Keratinocyte (primary cell): ENCODE measurements at places on chromosomes 12 and 14. TPM values are rescaled to one million over a fixed set of nuclear protein-coding genes. Genes with fewer than 3 reads are reported as not detected.

DNA sequence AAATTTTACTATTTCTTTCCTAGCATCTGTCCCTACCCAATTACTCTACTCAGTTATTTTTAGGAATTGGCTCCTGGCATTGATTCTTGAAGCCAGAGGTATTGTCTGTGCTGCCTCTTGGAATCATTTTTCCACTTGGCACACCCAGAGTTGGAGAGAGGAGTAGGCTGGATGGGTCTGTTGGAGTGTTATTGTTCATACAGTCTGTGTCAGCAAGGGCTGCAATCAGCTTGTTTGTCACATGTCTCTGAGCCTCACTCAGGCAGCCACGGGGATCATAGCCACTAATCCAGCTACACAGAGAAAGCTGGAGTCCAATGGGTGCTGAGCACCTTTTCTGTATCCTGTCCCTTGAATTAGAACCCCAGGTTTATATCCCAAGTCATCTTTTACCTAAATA lies 176.0 kb upstream of the DYRK2 start:
- no peak for DNase-seq

DNA sequence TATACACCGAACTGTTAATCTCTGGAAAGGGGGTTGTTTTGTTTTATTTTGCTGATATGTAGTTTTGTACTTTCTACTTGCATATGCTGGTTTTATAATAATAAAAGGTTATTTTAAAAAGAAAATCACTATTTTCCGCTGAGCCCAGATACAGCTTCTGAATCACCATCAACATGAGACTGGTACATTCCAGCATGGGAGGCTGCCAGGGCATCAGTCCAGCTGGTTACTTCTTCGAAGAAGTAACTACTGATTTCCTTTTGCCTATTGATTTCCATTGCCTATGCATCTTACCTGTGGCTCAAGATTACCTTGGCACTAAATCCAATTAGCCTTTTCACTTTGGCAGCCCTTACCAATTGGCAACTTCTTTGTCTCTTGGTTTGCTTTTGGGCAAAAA lies 11.7 kb upstream of the OSBPL8 start:
- DNase-seq, result no peak

- DNase-seq, result no peak
These were observed 173.9 kb downstream of the TSPAN9 start for GRCh38 chr12:3251067-3251466.

DNA sequence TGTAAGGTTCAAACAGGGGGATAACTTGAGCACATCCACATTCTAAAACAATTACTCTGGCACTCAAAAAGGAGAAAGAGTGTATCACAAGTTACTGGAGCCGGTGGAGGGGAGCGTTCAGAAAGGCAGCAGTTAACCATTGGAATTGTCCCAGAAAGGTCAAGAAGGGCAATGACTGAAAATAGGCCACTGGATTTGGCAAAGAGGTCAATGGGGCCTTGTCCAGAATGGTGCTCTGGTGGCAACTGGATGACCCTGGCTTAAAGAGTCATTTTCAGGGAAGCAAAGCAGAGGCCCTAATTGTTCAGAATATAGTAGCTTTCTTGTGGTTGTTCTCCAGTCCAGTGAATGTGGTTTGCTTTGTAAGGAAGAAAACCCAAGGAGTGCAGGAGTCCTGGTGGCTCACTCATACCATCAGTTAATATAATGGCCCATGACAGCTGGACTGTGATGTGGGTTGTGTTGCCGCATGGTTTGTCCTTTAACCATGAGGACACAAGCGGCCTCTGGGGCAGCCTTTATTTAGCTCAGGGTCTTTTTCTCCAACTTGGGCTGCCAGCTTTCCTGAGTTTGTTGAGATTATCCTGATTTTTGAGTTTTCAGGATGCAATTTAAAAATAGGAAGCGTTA lies 142.8 kb upstream of the PELI2 start:
- no peak for DNase-seq

DNA sequence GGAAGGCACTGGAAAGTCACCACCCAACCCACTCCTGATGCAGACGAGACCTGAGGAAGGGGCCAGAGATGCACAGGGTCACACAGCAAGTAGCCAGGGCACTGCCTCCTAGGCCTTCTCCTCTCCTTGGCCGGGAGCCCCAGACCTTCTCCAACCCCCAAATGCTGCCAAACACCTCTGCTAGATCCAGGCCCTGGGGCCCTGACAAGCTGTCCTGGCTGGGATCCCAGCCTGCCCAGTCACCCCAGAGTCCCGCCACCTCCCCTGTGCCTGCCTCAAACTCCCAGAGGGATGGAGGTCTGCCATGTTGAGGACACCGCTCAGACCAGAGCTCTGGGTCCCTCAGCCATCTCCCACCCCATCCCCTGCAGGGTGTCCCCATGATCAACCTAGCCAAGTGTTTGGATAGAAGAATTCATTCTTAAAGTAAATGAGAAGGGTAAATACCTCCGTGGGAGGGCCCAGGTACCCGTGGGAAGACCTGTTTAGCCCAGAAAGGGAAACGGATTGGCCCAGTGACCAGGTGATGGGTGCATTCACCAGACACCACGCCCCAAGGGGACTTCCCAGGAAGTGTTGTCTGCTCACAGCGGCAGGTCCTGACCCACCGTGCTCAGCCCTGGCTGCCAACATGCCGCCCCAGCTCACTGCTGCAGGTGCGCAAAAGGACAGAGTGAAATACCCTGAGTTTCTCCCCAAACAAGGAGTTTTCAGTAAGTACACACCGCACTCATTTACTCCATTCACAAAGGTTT lies 4.6 kb upstream of the DIO3 start:
- DNase-seq, result no peak

GRCh38 chr14:21917699-21918436 lies 244.2 kb upstream of the OR4E1 start:
- no peak for DNase-seq

DNA sequence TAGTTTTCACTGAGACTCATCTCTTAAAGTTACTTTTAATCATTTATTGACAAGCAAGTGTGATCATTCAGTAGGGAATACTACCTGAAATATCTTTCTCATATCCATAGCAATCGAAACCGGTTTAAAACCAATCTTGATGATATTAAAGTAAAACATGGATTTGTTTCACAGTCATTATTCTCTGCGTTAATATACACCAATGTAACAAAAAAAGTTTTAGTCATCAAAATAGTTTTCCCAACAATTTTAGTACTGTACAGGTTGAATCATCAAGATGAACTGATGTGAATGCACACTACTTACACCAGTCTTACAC lies 137.0 kb upstream of the KRAS start:
- no peak for DNase-seq

DNA sequence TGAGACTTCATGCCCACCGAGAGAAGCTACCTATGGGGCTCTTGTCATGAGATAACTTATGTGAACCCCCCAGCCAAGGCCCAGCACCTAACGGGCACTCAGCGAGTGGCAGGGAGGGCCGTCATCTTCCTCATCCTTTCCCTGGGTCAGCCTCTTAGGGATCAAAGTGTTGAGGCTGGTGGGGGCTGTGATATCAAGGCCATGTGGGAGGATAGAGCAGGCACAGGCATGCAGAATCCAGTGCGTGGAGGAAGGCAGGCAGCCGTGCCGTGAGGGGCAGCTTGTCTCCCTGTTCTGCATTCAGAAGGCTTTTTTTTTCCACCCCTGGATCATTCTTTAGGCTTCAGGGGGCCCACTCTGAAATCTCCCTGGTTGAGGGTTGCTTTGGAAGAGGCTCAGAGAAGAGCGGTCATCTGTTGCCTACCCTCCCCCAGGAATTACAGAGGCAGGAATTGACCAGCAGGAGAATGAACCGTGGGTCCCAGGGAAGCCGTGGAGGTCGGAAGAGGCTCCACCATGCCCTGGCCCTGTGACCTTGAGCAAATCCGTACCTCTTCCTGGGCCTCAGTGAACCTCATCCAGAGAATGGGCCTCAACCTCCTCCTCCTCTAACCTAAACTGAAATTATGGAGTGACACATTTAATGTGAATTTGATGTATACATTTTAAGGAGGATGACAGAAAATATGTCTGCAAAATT lies 62.8 kb downstream of the BEGAIN start:
- no peak for DNase-seq

GRCh38 chr14:21985081-21985480 lies 311.5 kb upstream of the OR4E1 start:
- DNase-seq, result no peak

GRCh38 chr14:73143003-73143402 lies 6.7 kb downstream of the PSEN1 start:
- DNase-seq, result no peak

DNA sequence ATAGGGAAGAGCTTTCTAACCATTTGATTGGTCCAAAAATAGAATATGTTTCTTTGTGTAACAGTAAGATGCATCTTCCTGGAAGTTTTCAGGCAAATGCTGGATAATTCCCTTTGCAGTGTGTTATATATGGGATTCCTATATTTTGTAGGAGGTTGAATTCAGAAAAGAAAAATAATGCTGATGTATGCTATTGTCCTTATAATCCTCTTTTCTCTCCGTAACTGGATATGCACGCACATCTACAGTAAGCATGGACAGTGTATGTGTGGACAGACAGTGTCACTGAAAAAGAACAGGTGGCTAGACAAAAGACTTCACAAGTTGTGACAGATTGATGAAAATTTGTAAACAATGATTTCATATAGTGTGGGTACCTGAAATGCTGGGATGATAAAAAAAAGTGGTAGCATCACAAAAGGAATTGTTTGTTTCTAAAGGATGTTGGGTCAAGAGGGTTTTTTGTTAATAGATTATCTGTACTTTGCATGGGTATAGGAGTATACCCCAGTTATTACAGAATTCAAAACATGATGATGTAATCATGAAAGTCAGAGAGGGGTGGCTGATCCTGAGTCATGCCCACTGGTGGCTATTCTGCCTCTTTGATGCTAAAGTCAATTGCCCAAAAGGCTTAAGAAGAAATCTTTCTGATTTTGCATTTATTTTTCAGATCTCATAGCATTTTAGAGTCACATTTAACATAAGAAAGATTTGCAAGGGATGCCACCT lies 160.7 kb upstream of the TMTC1 start:
- DNase-seq, result no peak

DNA sequence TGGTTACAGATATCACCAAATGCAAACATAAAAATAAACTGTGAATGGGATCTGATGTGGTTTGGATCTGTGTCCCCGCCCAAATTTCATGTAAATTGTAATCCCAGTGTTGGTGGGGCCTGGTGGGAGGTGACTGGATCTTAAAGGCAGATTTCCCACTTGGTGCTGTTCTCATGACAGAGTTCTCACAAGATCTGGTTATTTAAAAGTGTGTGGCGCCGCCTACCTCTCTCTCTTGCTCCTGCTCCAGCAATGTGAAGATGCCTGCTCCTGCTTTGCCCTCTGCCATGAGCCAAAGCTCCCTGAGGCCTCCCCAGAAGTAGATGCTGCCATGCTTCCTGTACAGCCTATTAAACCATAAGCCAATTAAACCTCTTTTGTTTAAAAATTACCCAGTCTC lies 47.8 kb downstream of the SLC25A21 start:
- no peak for DNase-seq

DNA sequence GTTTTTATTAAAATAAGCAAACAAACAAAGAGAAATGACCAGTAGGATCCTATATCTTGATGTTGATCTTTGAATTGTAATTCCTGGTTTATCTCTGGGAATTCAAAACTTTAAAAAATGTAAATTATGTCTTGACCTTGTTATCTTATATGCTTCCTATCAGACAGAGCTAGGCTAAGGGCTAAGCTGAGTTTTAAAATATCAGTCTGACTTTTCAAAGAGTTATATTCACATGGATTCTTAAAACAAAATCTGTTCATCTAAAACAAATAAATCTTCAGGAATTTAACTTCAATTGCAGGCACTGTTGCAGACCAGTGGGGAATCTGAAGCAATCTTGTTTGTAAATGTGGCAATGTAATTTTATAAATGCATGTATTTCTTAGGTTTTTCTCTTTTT lies 1144.1 kb downstream of the LRFN5 start:
- DNase-seq, result no peak

DNA sequence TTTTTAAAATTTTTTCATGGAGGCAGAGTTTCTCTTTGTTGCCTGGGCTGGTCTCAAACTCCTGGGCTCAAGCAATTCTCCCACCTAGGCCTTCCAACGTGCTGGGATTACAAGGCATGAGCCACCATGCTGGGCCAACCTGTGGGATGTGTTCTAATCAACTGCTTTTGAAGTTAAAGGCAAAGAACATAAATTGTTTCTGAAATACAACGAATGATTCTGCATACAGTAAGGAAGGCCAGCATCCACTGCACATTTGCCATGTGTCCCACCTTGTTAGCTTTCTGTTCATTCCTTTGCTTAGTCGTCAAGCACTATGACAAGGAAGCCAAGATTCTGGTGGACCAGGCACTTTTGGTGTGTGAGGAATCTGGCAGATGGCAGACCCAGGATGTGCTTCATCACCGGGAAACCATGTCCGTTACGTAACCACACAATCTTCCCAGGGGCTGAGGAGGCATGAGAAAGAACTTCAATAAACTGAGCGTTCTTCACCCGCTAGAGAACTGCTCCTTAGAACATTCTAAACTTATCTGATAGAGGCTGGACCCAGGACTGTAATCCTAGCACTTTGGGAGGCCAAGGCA lies 24.5 kb downstream of the MOK start:
- peak; percentile 56 for DNase-seq

GRCh38 chr14:22841311-22841710 lies 4.9 kb downstream of the MMP14 start:
- DNase-seq, result no peak

Gene C12orf60
- polyA plus RNA-seq, result 1.3 to 3.2 TPM (median 2.4 TPM) in 3 replicates

Gene FOXN4
- polyA plus RNA-seq, result not detected in 3 replicates

Gene APOLD1
- 0.34 to 0.36 TPM (median 0.34 TPM) in 3 replicates for polyA plus RNA-seq

Gene CLEC2B
- 5.2 to 31.3 TPM (median 20.9 TPM) in 3 replicates for polyA plus RNA-seq

Gene AP5M1
- 24.9 to 35.8 TPM (median 30.7 TPM) in 3 replicates for polyA plus RNA-seq

Gene KLRB1
- polyA plus RNA-seq, result not detected in 3 replicates

Gene MUCL1
- 1.1 to 2.9 TPM (median 1.4 TPM) in 3 replicates for polyA plus RNA-seq

Gene GLT1D1
- not detected in 3 replicates for polyA plus RNA-seq

Gene SLC25A3
- polyA plus RNA-seq, result 289 to 802 TPM (median 389 TPM) in 3 replicates
